ENCODE measurements at places on chromosomes 16 and 17. TPM values are rescaled to one million over a fixed set of nuclear protein-coding genes. Genes with fewer than 3 reads are reported as not detected.

- no peak for DNase-seq
- no peaks in the 10 kb centered on the region for H3K27me3 ChIP-seq
- peak overlapping the region; percentile 86 for H3K4me3 ChIP-seq
- H3K27ac ChIP-seq: no peak overlapping the region
- H3K36me3 ChIP-seq: peaks cover 15% of the 10 kb centered on the region
These were observed 1.1 kb upstream of the DNAJC7 start for GRCh38 chr17:42018339-42018738.

DNA sequence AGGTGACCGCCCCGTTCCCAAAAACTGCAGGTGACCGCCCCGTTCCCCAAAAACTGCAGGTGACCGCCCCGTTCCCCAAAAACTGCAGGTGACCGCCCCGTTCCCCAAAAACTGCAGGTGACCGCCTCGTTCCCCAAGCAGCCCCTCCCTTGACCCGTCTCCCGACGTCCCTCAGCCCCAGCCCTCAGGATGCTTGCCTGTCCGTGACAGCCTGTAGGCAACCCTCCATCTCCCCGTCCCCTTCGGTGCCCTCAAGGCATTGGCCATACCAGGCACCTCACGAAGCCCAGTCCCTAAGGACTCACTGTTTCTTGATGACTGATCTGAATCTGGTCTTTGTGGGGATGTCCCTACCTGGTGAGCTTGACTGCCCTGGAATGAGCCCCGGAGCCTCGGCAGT, 25.1 kb downstream of the SGSM2 start:
- peaks cover 17% of the 10 kb centered on the region for H3K36me3 ChIP-seq
- no peak overlapping the region for H3K4me3 ChIP-seq
- H3K27ac ChIP-seq: no peak overlapping the region
- no peaks in the 10 kb centered on the region for H3K27me3 ChIP-seq

DNA sequence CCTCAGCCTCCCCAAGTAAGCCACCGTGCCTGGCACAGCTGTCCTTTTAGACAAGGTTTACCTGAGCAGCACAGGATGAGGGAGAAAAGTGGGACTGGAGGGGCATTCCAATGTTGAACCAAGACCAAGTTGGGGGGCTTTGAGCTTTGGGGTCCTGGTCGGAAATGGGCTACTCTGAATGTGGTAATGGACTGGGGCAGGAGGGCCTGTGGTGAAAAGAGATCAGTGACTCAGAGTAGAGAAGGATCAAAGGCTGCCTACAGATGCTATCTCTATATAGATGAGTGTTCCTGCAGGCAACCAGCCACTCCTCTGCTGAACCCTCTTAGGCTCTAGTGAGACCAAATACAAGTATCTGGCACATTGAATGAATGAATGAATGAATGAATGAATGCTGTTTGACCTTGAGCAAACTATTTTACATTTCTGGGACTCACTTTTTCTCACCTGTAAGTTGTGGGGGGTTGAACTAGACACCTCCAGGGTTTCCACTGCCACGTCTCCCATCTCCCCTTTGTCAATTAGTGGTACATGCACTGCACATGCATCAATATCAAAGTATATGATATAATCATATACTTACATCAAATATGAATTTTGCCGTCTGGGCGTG, 26.3 kb upstream of the ETV4 start:
- no peak overlapping the region for H3K27ac ChIP-seq
- DNase-seq: no peak
- no peak overlapping the region for H3K4me3 ChIP-seq
- no peaks in the 10 kb centered on the region for H3K27me3 ChIP-seq
- H3K36me3 ChIP-seq: no peaks in the 10 kb centered on the region

GRCh38 chr17:20157001-20157310, 147.8 kb downstream of the SPECC1 start:
- H3K36me3 ChIP-seq: no peaks in the 10 kb centered on the region
- no peak for DNase-seq
- H3K27ac ChIP-seq: peak overlapping the region; percentile 69

DNA sequence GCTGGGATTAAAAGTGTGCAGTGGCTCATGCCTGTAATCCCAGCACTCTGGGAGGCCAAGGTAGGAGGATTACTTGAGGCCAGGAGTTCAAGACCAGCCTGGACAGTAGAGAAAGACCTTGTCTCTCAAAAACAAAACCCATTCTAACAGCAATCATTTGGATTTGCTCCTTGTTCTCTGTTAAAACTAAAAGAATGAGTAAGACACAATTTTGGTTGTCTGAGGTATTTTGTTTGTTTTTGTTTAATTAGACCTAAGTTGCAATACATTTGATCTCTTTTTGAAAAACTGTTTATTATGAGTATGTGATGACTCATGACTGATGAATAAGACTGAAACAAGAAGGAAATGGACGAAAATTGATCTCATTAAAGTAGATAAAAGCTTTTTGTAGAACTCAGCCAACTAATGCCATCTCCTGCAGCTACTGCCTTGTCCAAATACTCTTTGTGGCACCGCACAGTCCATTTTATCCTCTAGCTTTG, 29.0 kb downstream of the GLG1 start:
- no peaks in the 10 kb centered on the region for H3K36me3 ChIP-seq
- no peaks in the 10 kb centered on the region for H3K27me3 ChIP-seq

DNA sequence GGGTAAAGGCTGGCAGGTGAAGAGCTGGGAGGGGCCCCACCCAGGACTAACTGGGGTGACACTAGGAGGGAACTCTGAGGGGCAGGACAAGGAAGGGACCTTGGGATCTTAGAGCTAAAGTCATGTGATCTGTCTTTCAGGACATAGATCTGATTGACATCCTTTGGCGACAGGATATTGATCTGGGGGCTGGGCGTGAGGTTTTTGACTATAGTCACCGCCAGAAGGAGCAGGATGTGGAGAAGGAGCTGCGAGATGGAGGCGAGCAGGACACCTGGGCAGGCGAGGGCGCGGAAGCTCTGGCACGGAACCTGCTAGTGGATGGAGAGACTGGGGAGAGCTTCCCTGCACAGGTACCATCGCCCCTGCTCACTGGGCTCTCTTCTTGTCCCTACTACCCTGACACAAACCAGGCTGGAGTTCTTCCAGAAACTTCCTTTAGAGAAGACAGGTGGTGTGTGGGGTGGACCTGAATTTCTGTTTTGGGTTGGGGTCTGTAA, 8.1 kb downstream of the NFE2L1 start:
- no peaks in the 10 kb centered on the region for H3K27me3 ChIP-seq
- peaks cover 4% of the 10 kb centered on the region for H3K36me3 ChIP-seq
- peaks cover 28% of the 10 kb centered on the region for H3K4me1 ChIP-seq
- no peak overlapping the region for H3K4me3 ChIP-seq
- no peak for DNase-seq
- no peak overlapping the region for H3K27ac ChIP-seq

DNA sequence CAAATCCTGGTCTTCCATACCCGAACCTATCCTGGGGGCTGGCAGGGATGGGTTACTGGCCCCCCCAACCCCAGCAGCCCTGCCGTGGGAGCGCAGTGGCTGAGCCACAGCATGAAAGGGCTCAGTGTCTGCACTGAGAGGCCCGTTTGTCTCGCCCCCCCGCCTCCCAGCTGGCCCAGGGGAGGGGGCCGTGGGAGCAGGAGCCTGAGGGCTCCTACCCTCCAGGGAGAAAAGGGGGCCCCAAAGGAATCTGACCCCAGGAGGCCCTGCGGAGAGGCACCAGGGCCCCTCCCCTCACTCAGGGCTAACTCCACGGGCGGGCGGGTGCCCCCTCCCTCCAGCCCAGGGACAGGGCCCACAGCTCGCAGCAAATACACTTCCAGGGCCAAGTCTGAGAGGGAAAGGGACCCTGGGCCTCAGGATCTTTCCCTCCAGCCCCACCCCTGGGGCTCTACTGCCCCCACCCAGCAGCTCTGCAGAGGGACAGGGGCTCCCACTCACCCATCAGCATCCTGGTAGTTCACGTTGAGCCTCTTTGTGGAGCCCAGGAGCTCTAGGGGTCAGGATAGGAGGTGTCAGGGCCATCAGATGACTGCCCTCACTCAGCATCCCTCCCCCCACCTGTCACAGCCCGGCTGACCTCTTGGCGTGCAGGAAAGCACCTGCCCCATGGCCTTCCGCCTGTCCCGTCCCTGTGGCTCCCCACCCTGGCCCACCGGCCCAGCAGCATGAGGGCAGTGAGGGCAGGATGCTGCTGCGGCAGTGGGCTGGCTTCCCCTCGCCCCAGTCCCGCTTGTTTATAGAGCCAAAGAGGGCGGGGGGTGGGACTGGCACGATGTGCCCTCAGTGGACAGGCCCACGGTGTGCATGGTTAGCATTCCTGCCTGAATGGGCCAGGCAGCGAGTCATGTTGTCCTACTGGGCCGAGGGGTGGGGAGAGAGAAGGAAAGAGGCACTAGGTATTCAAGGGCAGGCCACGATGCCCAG, 7.3 kb downstream of the CASKIN2 start:
- peaks cover 7% of the 10 kb centered on the region for H3K4me1 ChIP-seq
- no peak for DNase-seq
- H3K4me3 ChIP-seq: no peak overlapping the region
- no peaks in the 10 kb centered on the region for H3K27me3 ChIP-seq
- no peaks in the 10 kb centered on the region for H3K36me3 ChIP-seq
- no peak overlapping the region for H3K27ac ChIP-seq

DNA sequence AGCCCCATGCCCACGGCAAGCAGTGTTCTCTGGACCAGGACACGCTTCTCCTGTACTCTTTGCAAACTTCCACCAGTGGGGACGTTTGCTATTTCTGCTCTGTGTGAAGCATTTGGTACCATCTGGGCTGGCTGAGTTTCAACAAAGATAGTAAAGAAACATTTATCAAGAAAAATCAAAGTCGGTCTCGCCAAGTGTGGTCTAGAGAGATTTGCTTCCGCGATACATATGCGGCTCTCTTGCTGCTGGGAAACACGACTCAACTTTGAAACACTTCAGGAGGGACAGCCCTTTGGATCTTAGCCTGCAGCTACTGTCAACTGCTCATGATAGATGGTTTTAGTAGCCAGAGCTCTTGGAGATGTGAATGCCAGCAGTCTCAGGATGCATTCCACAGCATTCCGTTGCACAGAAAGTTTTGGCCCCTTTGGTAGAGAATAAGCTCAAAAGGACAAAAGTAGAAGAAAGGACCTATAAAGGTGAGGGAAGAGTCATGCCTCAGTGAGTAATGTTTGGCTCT, 168.2 kb upstream of the CACNG3 start:
- H3K36me3 ChIP-seq: peaks cover 51% of the 10 kb centered on the region
- no peaks in the 10 kb centered on the region for H3K4me1 ChIP-seq
- DNase-seq: no peak
- H3K4me3 ChIP-seq: no peak overlapping the region
- no peak overlapping the region for H3K27ac ChIP-seq

DNA sequence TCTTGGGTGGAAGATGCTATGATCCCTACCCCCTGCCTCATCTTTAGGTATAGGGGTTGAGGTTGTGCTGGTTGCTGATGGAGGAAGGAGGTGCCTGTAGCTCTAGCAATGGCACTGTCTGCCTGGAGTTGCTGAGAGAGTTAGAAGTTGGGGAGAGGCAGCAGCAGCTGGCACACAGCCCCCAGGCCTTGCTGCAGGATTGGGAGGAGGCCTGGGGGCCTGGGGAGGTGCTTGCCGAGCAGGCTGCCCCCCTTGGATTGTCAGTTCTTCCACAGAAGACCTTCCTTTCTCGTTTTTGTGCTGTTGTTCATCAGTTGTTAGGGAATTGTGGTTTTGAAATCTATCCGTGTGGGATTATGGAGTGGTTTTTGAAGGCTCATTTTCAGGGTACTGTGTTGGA, 52.9 kb downstream of the SEC14L1 start:
- no peak for DNase-seq
- no peak overlapping the region for H3K4me3 ChIP-seq
- no peaks in the 10 kb centered on the region for H3K27me3 ChIP-seq

GRCh38 chr17:38636054-38636453, 30.3 kb upstream of the SRCIN1 start:
- peaks cover 4% of the 10 kb centered on the region for H3K27me3 ChIP-seq
- H3K4me3 ChIP-seq: no peak overlapping the region
- no peaks in the 10 kb centered on the region for H3K4me1 ChIP-seq

DNA sequence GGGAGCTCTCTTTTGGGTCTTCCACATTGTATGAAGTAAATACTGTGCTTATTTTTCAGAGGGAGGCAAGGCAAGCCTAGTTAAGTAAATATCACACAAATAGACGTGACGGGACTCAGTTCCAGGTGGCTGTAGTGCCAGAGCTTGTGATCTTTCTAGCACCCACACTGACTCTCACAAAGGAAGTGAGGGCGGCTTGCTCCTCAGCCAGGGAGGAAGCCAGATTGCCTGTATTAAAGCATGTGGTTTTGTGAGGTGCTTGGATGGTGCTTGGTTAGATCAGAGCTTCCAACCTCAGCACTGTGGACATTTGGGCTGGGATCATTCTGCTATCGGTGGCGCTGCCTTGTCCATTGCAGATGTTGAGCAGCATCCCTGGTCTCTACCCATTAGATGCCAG, 80.1 kb downstream of the VAT1L start:
- no peak overlapping the region for H3K4me3 ChIP-seq
- no peaks in the 10 kb centered on the region for H3K4me1 ChIP-seq
- no peak for DNase-seq
- H3K36me3 ChIP-seq: no peaks in the 10 kb centered on the region

- H3K36me3 ChIP-seq: no peaks in the 10 kb centered on the region
- H3K4me1 ChIP-seq: peaks cover 6% of the 10 kb centered on the region
- H3K27me3 ChIP-seq: no peaks in the 10 kb centered on the region
- no peak overlapping the region for H3K27ac ChIP-seq
These were observed 271.0 kb upstream of the TBX2 start for GRCh38 chr17:61128661-61129115.

DNA sequence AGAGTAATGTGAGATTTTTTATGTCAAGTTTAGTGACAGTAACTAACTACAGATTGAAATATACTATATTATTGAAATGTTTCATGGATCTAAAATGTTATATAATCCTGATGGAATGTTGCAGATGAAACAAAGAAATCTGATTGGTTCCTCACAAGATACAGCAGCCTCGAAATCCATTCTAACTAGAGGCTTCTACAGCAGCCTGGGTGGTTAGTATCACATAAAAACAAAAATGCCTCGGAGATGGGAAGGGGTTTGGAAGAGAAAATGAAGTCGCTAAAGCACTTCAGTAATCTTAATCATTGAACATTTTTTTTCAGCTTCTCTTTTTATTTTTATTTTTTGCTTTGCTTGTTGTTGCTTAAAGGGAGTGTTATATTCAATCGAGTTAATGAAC, 75.2 kb downstream of the TANC2 start:
- no peak overlapping the region for H3K4me3 ChIP-seq
- H3K27me3 ChIP-seq: no peaks in the 10 kb centered on the region
- H3K27ac ChIP-seq: no peak overlapping the region
- H3K4me1 ChIP-seq: no peaks in the 10 kb centered on the region
- H3K36me3 ChIP-seq: no peaks in the 10 kb centered on the region
- no peak for DNase-seq

Gene PPM1E
- not detected for total RNA-seq

Gene BBS2
- 69.6 TPM for total RNA-seq

Gene MYCBPAP
- 5.1 TPM for total RNA-seq

Gene AXIN1
- 40.8 TPM for total RNA-seq

Gene GPR179
- total RNA-seq: 0.10 TPM

Gene GLTPD2
- total RNA-seq: not detected

Gene CNGB1
- not detected for total RNA-seq

Data from B cell (primary cell).